ENCODE measurements at places on chromosomes 4 and X. TPM values are rescaled to one million over a fixed set of nuclear protein-coding genes. Genes with fewer than 3 reads are reported as not detected.
A peak's percentile ranks its signal among the peaks of the same experiment; 100 is the strongest.

Gene PAGE2
- total RNA-seq, result not detected

Gene OPN1MW3
- not detected for total RNA-seq

Gene KIAA1210
- total RNA-seq, result 0.07 TPM

Gene VSIG4
- not detected for total RNA-seq

GRCh38 chr4:74309223-74309622 lies 953 bp downstream of the EPGN start:
- H3K27me3 ChIP-seq, result no peaks in the 10 kb centered on the region
- peak overlapping the region; percentile 86 for H3K27ac ChIP-seq
- H3K4me3 ChIP-seq, result peak overlapping the region; percentile 69
- DNase-seq, result no peak
- H3K36me3 ChIP-seq, result peaks cover 6% of the 10 kb centered on the region

DNA sequence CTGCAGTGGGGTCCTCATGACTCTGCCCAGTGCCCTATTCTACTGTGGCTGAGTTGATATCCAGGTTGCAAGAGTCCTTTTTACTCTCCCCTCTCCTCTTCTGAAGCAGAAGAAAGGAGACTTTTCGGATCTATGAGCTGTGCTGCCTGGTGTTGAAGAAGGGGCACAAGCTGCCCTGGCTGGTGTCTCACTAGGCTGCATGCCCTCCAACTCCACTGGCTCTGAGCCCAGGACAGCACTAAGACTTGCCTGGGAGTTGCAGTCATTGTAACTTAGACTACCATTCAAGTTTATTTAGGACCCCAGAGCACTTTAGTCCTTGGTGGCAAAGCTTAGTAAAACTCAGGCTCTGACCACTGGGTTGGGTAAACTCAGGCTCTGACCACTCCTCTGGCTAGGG lies 89.4 kb downstream of the GABRB1 start:
- H3K4me1 ChIP-seq, result no peaks in the 10 kb centered on the region
- no peak overlapping the region for H3K4me3 ChIP-seq
- H3K27ac ChIP-seq, result no peak overlapping the region

DNA sequence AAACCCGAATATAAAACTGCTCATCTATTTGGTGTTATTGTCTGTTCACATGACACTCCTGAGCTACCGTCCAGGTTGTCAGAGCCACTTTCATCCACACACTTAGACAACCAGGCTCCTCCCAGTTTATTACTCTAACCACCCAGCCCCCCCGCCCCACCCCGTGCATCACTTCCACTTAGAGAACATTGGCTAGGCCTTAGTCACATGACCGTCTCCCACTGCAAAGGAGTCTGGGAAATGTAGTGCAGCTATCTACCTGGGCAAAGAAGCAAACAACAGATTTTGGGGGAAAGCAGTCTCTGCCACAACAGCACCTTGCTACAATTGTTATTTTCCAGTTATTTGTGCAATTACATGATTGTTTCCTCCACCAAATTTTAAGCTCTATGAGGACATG lies 57.6 kb upstream of the RBPJ start:
- no peaks in the 10 kb centered on the region for H3K4me1 ChIP-seq
- DNase-seq, result peak; percentile 52
- no peak overlapping the region for H3K27ac ChIP-seq
- no peak overlapping the region for H3K4me3 ChIP-seq

DNA sequence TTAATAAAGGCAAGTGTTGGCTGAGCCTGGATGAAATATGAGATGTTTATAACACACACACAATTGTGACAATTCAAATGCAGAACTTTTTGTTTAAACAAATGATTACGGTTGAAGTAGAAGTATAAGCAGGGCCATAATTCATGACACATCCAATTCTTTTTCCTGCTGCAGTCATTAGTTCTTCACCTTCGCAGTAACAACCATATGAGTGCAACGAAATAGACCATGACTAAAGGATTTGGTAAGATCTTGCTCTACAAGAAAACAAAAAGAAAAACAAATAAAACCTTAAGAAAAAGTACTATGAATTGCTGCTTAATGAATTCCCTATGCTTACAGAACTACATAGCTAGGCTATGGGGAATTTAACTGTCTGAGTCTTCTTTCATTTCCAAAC lies 13.9 kb upstream of the BMPR1B start:
- no peaks in the 10 kb centered on the region for H3K4me1 ChIP-seq
- H3K27me3 ChIP-seq, result no peaks in the 10 kb centered on the region
- no peak for DNase-seq
- H3K4me3 ChIP-seq, result no peak overlapping the region

DNA sequence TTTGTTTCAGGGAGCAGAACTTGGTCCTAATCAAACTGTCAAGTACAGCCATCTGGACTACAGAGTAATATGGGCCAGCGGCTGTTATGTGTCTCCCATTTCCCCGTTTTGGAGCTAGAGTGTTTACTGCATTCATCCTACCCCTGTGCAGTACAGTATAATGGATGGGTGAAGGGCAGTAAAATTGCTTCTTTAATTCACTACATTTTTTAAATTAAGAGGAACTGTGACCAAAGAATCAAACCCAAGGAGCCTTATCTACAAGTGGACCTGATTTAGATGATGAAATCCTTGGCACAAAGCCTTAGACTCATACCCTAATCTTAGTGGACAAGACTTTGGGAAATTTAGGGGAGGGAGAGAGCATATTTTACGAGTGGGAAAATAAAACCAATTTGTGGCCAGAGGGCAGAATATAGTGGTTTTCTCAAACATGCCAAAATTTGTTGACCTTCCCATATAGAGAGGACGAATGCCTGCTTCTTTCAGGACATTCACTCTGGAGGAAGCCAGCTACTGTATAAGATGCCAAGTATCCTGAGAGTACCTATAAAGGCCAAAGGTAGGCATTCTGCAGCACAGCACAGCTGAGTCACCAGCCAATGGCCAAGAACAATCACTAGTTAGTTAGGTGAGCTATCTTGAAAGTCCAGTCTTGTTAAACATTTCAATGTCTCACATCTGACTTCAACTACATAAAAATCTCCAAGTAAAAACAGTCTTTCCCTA lies 253.8 kb upstream of the KCNIP4 start:
- peaks cover 28% of the 10 kb centered on the region for H3K4me1 ChIP-seq
- peak overlapping the region; percentile 82 for H3K27ac ChIP-seq
- no peak overlapping the region for H3K4me3 ChIP-seq
- H3K36me3 ChIP-seq, result no peaks in the 10 kb centered on the region
- peak; percentile 87 for DNase-seq

GRCh38 chrX:36859231-36859630 lies 148.9 kb upstream of the FAM47C start:
- H3K36me3 ChIP-seq, result no peaks in the 10 kb centered on the region
- H3K4me3 ChIP-seq, result no peak overlapping the region
- no peaks in the 10 kb centered on the region for H3K27me3 ChIP-seq
- no peaks in the 10 kb centered on the region for H3K4me1 ChIP-seq

DNA sequence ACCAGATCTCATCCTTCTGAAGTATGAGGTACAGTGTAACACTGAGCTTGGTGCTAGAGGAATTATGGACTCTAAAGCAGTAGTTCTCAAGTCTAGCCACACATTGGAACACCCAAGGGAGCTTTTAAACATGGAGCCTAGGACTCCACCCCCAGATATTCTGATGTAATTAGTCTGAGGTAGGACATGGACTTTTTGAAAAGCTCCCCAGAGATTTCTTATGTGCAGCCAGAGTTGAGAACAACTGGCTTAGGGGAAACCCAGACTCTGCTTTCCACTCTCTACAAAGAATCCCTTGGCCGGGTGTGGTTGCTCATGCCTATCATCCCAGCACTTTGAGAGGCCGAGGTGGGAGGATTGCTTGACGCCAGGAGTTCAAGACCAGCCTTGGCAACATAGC lies 11.6 kb upstream of the GDPD2 start:
- no peak overlapping the region for H3K4me3 ChIP-seq
- no peaks in the 10 kb centered on the region for H3K27me3 ChIP-seq
- no peak overlapping the region for H3K27ac ChIP-seq
- H3K36me3 ChIP-seq, result peaks cover 13% of the 10 kb centered on the region
- H3K4me1 ChIP-seq, result no peaks in the 10 kb centered on the region

DNA sequence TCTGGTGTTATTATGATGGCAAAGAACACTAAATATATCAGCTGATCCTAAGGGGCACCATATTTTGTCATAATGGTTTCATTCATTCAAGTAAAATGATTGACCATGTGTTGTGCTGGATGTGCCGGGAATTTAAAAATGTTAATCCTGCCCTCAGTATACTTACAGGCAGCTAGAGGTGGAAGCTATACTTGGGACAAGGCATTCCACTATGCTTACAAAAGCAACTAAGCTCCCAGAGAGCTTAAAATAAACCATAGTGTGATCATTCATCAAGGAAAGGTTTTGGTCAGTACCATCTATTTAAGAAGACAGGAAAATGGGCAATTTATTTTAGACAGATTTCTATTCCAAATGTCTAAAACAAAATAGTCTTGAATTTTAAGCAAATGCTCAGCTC lies 46.4 kb downstream of the NR3C2 start:
- H3K36me3 ChIP-seq, result no peaks in the 10 kb centered on the region
- no peaks in the 10 kb centered on the region for H3K4me1 ChIP-seq
- no peak overlapping the region for H3K4me3 ChIP-seq
- no peak for DNase-seq

DNA sequence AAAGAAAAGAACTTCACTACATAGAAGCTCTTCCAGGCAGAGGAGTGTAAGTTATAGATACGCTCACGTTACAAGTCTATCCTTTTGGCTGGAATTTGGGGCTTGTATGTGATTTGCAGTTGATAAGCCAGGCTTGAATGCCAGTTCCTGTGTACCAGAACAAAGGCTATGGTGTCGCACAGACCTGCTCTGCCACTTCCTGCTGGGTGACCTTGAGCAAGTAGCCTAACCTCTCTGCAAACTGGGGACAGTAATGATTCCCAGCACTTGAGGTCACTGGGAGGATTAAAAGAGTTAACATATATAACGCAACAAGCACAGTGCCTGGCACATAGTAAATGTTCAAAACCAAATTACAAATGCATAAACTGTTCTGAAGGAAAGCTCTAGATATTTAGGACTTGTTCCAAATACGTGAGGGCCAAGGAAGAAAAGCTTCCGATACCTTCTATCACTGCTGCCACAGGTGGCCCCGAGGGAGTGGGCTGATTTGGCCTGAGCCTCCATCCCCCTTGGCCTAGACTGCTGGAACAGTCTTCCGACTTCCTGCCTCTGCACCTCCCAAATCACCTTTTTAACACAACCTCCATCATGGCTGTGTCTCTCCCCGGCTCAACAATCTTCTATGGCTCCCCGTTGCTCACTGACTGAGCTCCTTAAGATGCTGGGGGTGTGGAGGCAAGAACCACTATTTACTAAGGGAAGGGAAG lies 1.3 kb upstream of the SOWAHD start:
- H3K36me3 ChIP-seq, result no peaks in the 10 kb centered on the region
- no peaks in the 10 kb centered on the region for H3K27me3 ChIP-seq
- peaks cover 11% of the 10 kb centered on the region for H3K4me1 ChIP-seq
- H3K4me3 ChIP-seq, result peak overlapping the region; percentile 82
- DNase-seq, result no peak

GRCh38 chr4:19727141-19727540 lies 524.6 kb upstream of the SLIT2 start:
- H3K27me3 ChIP-seq, result no peaks in the 10 kb centered on the region
- H3K27ac ChIP-seq, result no peak overlapping the region
- no peaks in the 10 kb centered on the region for H3K36me3 ChIP-seq

- H3K4me1 ChIP-seq, result no peaks in the 10 kb centered on the region
- no peaks in the 10 kb centered on the region for H3K36me3 ChIP-seq
- no peaks in the 10 kb centered on the region for H3K27me3 ChIP-seq
These were observed 1457.2 kb upstream of the PCDH7 start for GRCh38 chr4:29262986-29263385.

GRCh38 chr4:156378033-156378665 lies 424.5 kb upstream of the CTSO start:
- peak; percentile 63 for DNase-seq
- H3K4me3 ChIP-seq, result no peak overlapping the region
- H3K36me3 ChIP-seq, result no peaks in the 10 kb centered on the region
- H3K27me3 ChIP-seq, result no peaks in the 10 kb centered on the region
- peaks cover 27% of the 10 kb centered on the region for H3K4me1 ChIP-seq

GRCh38 chr4:23260511-23260910 lies 567.8 kb downstream of the GBA3 start:
- DNase-seq, result no peak
- no peak overlapping the region for H3K4me3 ChIP-seq
- H3K27me3 ChIP-seq, result peaks cover 20% of the 10 kb centered on the region
- H3K36me3 ChIP-seq, result no peaks in the 10 kb centered on the region
- no peak overlapping the region for H3K27ac ChIP-seq

GRCh38 chrX:723781-724180 lies 93.2 kb downstream of the SHOX start:
- H3K27ac ChIP-seq, result no peak overlapping the region
- no peak overlapping the region for H3K4me3 ChIP-seq
- no peak for DNase-seq
- H3K36me3 ChIP-seq, result no peaks in the 10 kb centered on the region
- no peaks in the 10 kb centered on the region for H3K4me1 ChIP-seq
- H3K27me3 ChIP-seq, result no peaks in the 10 kb centered on the region

DNA sequence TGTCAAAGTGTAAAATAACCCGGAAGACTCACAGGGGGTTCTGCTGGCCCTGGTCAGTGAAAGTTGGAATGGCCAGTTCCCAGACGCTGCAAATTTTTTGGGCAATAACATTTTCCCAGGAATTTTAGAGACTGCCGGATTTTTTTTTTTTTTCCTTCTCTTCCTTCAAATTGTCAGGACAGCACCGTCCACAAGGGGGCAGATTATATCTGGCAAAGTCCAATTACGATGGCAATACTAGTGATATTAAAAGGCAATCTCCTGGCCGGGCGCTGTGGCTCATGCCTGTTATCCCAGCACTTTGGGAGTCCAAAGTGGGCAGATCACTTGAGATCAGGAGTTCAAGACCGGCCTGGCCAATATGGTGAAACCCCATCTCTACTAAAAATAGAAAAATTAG lies 20.5 kb downstream of the SLC25A5 start:
- H3K4me1 ChIP-seq, result no peaks in the 10 kb centered on the region
- no peaks in the 10 kb centered on the region for H3K36me3 ChIP-seq
- H3K27ac ChIP-seq, result no peak overlapping the region
- no peak overlapping the region for H3K4me3 ChIP-seq
- peak; percentile 74 for DNase-seq

DNA sequence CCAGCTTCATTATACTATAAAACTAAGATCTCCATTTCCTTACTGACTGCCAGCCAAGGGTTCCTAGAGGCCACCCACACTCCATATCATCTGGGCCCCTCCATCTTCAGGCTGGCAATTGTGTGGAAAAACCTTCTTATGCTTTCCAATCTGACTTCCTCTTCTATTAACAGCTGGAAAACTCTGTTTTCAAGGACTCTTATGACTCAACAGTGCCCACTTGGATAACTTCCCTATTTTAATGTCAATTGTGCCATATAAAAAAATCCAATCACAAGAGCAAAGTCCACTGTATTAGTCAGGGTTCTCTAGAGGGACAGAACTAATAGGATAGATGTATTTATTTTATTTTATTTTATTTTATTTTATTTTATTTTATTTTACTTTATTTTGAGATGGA lies 41.0 kb upstream of the CPEB2 start:
- H3K4me1 ChIP-seq, result no peaks in the 10 kb centered on the region
- no peak for DNase-seq
- no peaks in the 10 kb centered on the region for H3K36me3 ChIP-seq
- H3K4me3 ChIP-seq, result no peak overlapping the region
- H3K27me3 ChIP-seq, result no peaks in the 10 kb centered on the region
- no peak overlapping the region for H3K27ac ChIP-seq

GRCh38 chr4:48490680-48491513 lies 845 bp downstream of the ZAR1 start:
- no peak overlapping the region for H3K27ac ChIP-seq
- no peak overlapping the region for H3K4me3 ChIP-seq
- no peaks in the 10 kb centered on the region for H3K36me3 ChIP-seq
- no peaks in the 10 kb centered on the region for H3K27me3 ChIP-seq
